DMS79 (cell line): ENCODE measurements at places on chromosomes 2 and 18.

GRCh38 chr2:206084870-206085741 lies 868 bp downstream of the INO80D start:
- DNase-seq, result no peak

GRCh38 chr2:236859908-236860307 lies 225.8 kb upstream of the COPS8 start:
- DNase-seq, result no peak

GRCh38 chr18:24114924-24115549 lies 23.8 kb upstream of the CABYR start:
- no peak for DNase-seq

GRCh38 chr18:475202-476031 lies 25.1 kb downstream of the COLEC12 start:
- DNase-seq, result no peak

GRCh38 chr18:22088996-22089640 lies 80.3 kb upstream of the GATA6 start:
- DNase-seq, result no peak

GRCh38 chr18:73891572-73892421 lies 255.8 kb downstream of the FBXO15 start:
- DNase-seq, result no peak

- DNase-seq, result no peak
Observed at GRCh38 chr2:148664229-148664628, 19.7 kb downstream of the EPC2 start.

GRCh38 chr2:199975273-199975895 lies 20.0 kb downstream of the MAIP1 start:
- no peak for DNase-seq

GRCh38 chr18:75051757-75052156 lies 157.2 kb downstream of the PTGR3 start:
- no peak for DNase-seq
